Activated naive CD4-positive, alpha-beta T cell treated with anti-CD3 and anti-CD28 coated beads for 36 hours (primary cell): ENCODE measurements at places on chromosomes 7 and 10. TPM values are rescaled to one million over a fixed set of nuclear protein-coding genes. Genes with fewer than 3 reads are reported as not detected.

The MSS51 gene
- 1.6 TPM for total RNA-seq

DNA sequence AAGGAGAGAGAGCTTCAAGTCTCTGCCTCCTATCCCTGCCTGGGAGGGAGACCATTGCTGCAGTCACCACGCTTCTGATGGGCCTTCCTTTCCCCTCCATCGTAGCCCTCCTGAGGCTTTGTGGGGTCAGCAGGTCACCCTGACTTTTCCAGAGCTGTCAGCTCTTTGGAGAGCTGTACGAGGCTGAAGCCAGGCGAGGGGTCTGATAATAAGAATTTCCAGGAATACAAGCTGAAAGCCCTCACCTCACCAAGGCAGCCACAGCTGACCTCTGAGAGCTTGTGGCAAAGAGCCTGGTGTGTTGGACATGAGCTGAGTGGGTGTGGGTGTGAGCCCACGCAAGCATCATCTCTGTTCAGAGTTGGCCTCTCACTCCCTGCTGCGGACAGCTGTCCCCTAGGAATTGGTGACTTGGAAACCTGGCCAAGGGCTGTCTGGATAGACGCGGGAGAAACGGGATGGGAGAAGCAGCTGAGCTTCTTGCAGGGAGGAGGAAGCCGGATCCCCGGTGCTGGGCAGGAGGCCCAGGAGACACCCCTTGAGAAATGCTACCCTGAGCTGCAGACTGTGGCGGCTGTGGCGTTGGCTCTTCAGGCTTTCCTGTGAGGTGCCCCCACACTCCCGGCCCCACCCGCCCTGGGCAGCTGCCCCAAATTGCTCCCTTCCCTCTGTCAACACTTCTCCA lies 122.1 kb upstream of the BTBD16 start:
- no peak for DNase-seq

The TRIM73 gene
- 3.0 TPM for total RNA-seq

GRCh38 chr10:23095966-23096801 lies 805 bp downstream of the MSRB2 start:
- peak; percentile 60 for DNase-seq

DNA sequence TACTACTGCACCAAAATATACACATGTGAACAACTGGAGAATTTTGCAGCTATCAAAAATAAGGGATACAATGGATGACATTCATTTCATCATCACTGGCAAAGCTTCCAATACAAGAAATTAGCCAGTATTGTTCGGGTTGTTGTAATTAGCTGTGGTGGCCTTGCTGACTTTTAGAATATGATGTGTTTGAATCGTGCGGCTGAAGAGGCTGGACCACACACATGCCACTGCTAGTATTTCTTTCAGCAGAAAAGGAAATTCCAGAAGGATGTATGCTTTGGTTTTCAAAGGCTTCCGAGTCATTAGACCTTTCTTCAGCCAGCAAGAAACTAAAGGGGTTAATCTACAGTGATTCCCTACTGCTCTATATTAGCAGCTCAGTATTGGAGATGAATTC lies 16.6 kb downstream of the RPP38 start:
- DNase-seq: no peak

The HOXA3 gene
- not detected for total RNA-seq

GRCh38 chr10:70269741-70270140 lies 14.1 kb downstream of the NPFFR1 start:
- DNase-seq: no peak

DNA sequence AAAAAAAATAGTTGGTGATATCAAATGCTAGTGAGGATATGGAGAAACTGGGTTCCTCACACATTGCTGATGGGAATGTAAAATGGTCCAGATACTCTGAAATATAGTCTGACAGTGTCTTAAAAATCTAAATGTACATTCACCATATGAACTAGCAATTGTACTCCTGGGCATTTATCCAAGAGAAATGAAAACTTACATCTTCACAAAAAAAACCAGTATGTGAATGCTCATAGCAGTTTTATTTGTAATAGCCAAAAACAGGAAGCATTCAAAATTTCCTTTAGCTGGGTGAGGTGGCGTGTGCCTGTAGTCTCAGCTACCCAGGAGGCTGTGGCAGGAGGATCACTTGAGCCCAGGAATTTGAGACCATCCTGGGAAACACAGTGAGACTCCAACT lies 2.1 kb upstream of the SSC4D start:
- DNase-seq: no peak

The PVRIG gene
- 22.8 TPM for total RNA-seq

DNA sequence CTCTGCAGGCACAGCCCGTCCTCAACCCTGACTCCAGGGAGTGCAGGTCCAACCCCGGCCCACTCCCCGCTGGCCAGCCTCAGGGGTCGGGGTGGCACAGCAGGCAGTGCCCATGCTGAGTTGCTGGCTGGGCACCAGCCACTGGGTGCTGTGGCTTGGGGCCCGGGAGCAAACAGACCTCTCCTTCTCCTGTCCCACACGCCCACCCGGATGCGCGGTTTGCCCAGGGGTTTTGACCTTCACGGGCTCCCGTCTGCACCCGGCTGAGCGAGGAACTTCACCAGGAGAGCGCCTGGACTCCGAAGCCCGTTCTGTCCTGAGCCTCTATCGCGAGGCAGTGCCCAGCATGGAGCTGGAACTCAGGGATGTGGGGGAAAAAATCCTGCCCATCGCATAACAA lies 2.6 kb upstream of the GRIFIN start:
- DNase-seq: no peak

The TMEM130 gene
- total RNA-seq: not detected

GRCh38 chr7:130388671-130389070 lies 8.4 kb downstream of the CPA1 start:
- no peak for DNase-seq

DNA sequence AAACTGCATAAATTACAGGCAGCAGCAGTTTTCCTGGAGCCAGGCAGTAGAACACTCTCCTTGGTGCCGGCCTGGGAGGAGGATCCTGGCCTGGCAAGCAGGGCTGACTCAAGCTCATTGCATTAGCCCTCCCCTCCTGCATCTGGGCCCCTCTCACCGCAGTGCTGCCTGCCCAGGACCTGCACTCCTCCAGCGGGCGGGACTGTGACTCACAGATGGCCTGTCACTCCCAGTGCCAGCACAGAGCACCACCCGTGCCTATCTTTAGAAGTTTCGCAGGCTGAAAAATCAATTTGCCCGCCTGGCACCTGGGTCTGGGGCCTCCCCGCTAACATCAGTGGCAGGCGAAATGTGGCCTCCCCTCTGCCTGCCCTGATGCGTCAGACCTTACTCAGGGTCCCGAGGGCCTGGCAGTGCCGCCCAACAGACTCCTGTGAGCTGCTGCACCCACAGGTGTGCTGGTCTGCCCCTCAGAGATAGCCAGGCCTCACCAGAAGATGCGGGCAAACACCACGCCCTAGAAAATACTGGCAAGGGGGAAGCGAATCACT lies 123.8 kb downstream of the KCNMA1 start:
- DNase-seq: no peak

The ZNF503 gene
- total RNA-seq: 0.21 TPM

GRCh38 chr10:45080331-45080730 lies 79.6 kb downstream of the ZNF22 start:
- DNase-seq: no peak

DNA sequence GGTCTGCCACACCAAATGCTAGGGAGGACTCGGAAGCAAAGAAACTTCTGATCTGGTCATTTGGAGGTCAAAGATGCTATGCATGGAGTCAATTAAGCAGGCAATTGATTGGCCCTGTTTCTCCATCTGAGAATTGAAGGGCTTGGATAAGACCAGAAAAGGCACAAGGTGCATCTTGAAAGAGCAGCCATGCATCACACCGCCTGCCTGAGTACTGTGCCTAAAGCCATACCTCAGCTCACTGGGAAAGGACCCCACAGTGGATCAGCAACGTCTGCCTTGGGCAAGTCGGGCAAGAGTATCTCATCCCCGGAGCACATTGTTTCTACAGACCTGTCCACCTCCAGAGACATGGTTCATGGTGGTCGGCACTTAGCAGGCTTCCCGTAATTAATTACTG lies 42.4 kb downstream of the DLG5 start:
- no peak for DNase-seq

The ST8SIA6 gene
- total RNA-seq: not detected

The TCERG1L gene
- total RNA-seq: not detected

- DNase-seq: no peak
Observed at GRCh38 chr10:98257198-98257597, 10.8 kb downstream of the LOXL4 start.

DNA sequence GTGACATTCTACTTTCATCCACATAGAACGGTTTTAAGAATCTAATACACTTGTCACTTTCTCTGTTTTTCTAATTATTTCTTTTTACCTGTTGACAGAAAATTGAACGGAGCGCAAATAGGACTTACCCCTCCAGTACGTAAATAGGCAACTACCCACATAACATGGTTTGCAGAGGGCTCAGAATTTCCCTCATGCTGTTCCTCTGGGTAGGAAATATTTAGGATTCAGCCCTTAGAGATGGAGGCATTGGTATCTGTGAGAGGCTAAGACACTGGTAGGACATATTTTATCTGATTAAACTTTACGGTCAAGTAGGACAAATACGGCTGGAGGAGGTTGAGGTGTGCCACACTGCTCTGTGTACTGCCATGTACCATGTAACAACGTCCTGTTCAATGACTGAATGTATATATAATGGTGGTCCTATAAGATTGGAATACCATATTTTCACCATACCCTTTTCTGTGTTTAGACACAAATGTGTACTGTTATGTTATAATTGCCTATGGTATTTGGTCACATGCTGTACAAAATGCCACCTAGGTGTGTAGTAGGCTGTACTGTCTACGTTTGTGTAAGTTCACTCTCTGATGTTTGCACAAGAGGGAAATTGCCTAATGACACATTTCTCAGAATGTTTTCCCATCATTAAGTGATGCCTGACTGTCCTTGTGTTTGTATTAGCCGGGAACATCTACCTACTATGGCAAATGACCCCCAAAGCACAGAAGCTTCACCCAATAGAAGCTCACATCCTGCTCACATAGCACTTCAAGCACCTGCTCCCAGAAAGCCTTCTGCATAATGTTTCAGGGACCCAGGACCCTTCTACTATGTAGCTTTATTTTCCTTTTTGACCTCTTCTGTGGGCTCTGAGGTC lies 429.4 kb upstream of the AKR1E2 start:
- no peak for DNase-seq

The COBL gene
- not detected for total RNA-seq

GRCh38 chr10:61958311-61958710 lies 56.8 kb downstream of the ARID5B start:
- DNase-seq: no peak

The HUS1 gene
- 61.2 TPM for total RNA-seq

GRCh38 chr7:138898255-138898654 lies 82.9 kb downstream of the KIAA1549 start:
- DNase-seq: peak; percentile 54

- no peak for DNase-seq
Observed at GRCh38 chr7:1569440-1569832, 396 bp downstream of the PSMG3 start.

The OPTN gene
- 39.7 TPM for total RNA-seq

GRCh38 chr7:124429923-124430322 lies 335.7 kb downstream of the GPR37 start:
- no peak for DNase-seq

- no peak for DNase-seq
Observed at GRCh38 chr7:22633286-22633953, 93.6 kb upstream of the IL6 start.

The ZNF239 gene
- total RNA-seq: 2.0 TPM

GRCh38 chr7:96979551-96980276 lies 25.6 kb upstream of the DLX6 start:
- DNase-seq: no peak

The RPP30 gene
- total RNA-seq: 74.7 TPM

The ANKRD2 gene
- total RNA-seq: not detected

DNA sequence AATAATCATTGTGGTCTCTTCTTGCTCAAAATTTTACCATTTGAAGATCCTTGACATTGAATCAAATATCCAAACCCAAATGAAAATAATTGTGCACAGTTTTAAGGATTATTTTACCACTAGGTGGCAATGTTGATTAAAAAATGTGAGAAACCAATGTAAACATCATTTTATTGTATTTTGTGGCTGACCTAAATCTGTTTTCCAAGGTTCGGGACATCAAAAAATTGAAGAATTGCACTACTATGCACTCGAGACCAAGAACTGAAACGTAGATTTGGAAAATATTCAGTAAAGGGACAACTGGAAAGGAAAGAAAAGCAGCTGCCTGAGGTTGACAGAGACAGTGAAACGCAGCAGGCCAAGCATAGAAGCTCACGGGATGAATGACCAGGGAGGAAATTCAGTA lies 259.3 kb downstream of the SNX13 start:
- no peak for DNase-seq

GRCh38 chr10:8544057-8544380 lies 489.5 kb downstream of the GATA3 start:
- DNase-seq: no peak

The ADAM12 gene
- total RNA-seq: not detected

GRCh38 chr10:126893206-126893605 lies 12.0 kb upstream of the DOCK1 start:
- DNase-seq: no peak
